NCI-H1417 treated with DMSO at 0.1 percent for 48 hours (cell line): ENCODE measurements at places on chromosomes 5 and 9.

- DNase-seq = no peak
These were observed 39.8 kb upstream of the SLC24A2 start for GRCh38 chr9:19828576-19829109.

GRCh38 chr5:111530298-111530740 is 18.0 kb upstream of the STARD4 start:
- no peak for DNase-seq

GRCh38 chr5:76617675-76618074 is 5.5 kb downstream of the F2RL2 start:
- DNase-seq = no peak

DNA sequence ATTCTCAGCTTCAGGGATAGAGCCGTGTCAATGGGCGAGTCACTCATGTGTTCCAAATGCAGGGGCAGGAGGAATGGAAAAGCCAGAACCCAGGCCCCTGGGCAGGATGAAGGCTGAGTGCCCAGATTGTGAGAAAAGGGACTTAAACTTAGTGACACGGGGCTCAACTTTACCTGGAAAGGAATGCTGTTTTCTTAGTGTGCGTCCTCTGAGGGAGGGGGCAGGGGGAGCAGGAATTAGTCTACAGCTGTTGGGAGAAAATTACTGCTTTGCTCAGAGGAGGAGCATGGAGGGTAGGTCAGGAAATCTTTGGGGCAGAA is 14.6 kb downstream of the HK3 start:
- DNase-seq = no peak

DNA sequence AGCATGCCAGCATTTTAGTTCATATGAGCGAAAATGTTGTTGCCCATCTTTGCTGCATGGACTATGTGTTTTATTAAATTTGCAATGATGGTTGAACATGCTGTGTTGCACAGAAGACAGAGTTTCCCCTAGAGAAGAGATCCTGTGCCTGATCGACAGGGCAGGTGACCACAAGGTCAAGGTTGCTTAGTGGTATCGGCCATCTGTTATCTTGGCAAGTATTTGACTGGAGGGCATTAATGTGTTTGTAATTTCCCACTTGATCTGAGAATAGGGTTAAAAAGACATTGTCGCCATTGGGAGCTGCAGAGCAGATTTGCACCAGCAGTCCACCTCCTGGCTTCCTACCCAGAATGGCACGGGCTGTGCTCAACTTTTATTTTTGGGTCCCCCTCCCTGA is 1523.6 kb upstream of the WWC1 start:
- DNase-seq = no peak

GRCh38 chr5:40071870-40072269 is 607.8 kb upstream of the PTGER4 start:
- DNase-seq = no peak

DNA sequence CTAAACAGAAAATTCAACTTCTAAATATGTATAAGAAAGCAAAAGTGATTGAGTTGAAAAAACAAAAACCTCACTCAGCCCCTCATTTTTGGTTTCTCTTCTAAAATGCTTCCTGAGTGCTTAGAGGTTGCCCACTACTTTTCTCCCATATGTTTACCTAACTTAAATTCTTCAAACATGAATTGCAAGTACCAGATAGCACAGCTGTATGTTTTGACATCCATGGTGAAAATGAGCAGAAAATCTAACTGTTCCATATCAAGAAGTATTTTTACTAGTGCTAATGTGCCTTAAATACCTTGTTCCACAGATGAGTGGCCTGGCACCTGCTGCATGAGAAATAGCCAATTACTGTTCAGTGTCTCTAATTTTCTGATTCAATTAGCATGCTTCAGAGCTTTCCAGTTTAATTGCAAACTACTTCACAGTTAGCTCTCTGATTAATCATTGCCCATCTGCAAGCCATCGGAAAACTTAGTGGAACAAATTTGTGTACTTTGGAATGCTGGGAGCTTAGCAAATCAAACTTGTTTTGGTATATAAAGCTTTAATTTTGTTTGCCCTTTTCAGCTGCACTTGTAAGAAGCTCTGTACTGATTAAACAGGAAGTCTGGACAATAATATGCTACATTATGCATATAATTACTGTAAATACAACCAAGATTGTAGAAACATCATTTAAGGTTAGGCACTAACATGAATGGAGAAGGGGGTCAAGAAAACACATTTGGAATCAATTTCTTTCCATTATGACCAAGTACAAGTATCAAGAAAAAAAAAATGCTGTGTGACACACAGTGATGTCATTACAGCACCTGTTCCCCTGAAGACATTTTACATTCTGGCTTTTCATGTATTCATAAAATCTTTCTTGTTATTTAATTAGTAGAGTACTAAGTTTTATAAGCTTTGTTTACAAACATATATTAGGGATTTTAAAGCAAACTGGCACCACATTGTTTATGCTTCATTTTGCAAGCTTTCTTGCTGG is 65.6 kb downstream of the POU5F2 start:
- peak; percentile 27 for DNase-seq
